ENCODE measurements at places on chromosomes 7 and 10. TPM values are rescaled to one million over a fixed set of nuclear protein-coding genes. Genes with fewer than 3 reads are reported as not detected.

The SPDYE2 gene
- not detected for total RNA-seq

The XRCC2 gene
- 0.48 TPM for total RNA-seq

The ANKRD2 gene
- 9.9 TPM for total RNA-seq

The MSS51 gene
- total RNA-seq: 0.24 TPM

The LGI1 gene
- not detected for total RNA-seq

The DGKI gene
- not detected for total RNA-seq

The RBP3 gene
- total RNA-seq: not detected

The SLC35G1 gene
- total RNA-seq: 2.9 TPM

The LIPN gene
- not detected for total RNA-seq

The RTKN2 gene
- total RNA-seq: 1.9 TPM

The KLF14 gene
- total RNA-seq: not detected

The FRAT1 gene
- 3.0 TPM for total RNA-seq

The PEX1 gene
- total RNA-seq: 23.2 TPM

The SPDYE6 gene
- total RNA-seq: not detected

The ZFYVE27 gene
- total RNA-seq: 19.6 TPM

Measured in tracheal epithelial cell (primary cell).